Stimulated activated CD4-positive, alpha-beta T cell treated with anti-CD3 and anti-CD28 coated beads, Interleukin-2, amount 100 ng/mL, for 4 hours (primary cell): ENCODE measurements at places on chromosomes 2 and 18.

GRCh38 chr2:240013343-240013742 lies 11.8 kb downstream of the NDUFA10 start:
- DNase-seq: no peak

DNA sequence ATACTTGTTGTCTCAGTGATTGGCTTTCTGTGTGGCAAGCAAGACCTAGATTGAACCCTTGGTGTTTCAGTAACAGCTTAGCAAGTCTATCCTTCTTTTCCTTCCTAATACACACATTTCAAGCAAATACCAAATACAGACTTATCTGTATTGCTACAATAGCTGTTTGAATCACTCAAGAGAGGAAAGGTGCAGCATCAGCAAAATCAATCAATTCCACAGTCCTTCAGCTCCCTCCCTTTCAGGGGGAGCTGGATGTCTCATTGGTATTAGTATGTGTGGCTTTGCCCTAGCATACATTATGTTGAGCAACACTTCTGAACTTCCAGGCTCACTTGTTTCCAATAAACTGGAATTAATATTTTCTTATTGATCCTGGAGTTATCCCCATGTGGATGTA lies 323.1 kb downstream of the TMX3 start:
- DNase-seq: no peak

DNA sequence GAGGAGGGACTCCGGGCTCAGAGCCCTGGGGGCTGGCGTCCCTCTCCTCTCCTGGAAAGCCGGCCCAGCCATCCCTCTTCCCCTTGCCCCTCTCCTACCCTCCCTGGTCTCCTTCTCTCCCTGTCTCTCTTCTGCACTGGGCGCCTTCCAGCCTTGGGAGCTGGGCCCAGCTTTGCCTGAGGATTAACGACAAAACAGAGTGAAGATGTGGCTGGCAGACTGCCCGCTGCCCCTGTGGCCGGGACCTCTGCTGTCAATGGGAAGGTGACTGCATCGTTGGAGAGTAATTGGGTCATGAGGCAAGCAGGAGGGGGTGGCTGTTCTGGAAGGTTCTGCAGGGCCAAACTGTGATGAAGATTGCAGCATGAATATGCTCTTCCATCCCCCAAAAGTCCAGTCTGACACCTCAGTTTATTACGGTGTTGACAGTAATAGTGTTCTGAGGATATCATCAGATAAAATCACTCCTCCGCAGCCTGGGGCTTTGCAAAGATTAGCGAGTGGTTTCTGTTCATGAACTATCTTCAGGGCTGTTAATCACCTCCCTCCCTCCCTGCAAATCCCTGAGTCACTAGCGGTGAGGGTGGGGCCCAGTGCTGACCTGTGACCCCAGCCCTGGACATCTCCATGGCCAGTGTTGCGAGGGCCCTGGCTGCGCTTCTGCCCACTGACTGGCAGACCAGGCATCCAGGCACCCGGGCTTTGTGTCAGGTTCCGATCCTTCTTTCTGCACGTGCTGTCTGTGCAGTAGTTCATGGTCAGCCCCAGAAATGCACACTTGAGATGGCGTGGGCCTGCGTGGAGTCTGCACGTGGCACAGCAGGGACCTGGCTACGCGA lies 23.0 kb downstream of the RTP5 start:
- DNase-seq: no peak

DNA sequence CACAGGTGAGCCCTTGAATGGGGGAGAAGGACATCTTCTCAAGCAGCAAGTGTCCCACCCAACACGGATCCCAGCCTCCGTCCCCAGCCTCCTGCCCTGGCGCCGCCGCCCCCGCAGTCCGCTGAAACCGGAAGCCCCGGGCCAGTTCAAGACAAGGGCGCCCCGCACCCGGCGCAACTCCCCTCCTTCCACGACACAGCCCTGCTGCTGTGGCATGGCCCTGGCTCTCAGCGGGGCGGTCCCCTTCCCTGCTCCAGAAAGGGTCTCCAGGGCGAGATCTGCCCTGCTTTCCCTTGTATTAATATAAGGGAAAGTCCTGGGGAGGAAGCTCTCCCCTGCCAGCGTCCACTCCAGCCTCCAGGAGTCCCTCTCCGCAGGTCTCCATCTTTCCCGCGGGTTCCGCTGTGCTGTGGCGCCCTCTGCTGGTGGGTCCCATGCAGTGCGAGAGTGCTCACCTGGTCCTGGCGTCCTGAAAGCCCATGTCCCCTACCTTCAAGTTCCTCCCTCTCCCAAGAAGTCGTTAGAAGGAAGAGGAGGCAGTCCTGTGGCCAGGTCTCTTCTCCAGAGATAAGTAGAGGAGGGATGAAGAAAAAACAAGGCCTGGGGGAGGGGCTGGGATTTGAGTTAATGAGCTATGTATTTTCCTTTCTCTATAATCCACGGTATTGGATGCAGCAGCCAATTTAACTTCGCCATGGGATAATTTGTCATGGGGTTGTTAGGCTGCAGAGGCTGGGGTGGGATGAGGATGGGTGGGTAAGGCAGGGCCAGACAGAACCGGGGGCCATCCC lies 176.0 kb downstream of the SMAD2 start:
- no peak for DNase-seq

DNA sequence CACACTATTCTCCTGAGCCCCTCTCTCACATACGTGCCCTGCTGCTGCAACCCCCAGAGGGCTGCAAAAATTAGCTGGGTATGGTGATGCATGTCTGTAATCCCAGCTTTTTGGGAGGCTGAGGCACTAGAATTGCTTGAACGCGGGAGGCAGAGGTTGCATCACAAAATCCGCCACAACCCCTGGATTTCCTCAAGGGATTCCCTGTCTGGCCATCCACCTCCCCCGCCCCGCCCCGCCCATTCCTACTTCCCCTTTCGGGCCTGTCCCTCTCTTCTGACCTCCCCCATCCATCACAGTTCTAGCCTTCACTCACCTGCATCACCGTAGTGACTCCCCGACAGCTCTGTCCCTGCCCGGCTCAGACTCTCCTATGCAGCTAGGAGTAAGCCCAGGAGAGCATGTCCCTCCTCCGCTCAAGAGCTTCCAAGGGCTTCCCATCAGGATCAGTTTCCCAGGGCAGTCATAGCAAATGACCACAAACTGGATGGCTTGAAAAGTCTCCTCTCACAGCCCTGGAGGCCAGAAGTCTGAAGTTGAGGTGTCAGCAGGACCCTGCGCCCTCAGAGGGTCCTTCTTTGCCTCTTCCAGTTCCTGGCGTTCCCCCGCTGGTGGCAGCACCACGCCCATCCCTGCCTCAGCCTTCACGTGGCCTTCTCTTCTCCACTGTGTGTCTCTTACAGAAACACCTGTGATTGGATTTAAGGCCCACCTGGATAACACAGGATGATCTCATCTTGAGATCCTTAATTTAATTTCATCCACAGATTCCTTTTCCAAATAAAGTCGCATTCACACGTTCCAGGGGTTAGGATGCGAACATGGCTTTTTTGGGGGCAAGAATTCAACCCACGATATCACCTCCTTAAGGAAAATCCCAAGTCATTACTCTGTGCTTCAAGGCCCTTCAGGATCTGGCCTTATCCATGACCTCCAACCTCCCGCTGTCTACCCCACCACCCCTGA lies 58.5 kb downstream of the HS1BP3 start:
- DNase-seq: no peak

DNA sequence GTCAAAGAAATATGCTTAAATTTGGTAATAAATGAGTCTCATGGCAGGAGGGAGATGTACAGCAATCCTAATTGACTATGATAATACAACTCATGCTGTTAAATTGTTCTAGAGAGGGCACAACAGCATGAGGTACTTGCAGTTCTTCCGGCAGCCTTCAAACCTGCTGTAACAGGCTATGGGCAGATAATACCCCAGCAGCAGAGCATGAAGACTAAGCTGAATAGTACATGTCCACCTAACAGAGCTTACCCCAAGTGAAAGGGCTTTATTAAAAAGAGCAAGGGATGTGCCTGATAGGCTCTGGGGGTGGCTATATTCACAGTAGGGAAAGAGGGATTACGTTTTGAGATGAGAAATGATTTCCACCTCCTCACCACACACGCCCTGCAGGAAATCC lies 28.9 kb downstream of the MRO start:
- no peak for DNase-seq

DNA sequence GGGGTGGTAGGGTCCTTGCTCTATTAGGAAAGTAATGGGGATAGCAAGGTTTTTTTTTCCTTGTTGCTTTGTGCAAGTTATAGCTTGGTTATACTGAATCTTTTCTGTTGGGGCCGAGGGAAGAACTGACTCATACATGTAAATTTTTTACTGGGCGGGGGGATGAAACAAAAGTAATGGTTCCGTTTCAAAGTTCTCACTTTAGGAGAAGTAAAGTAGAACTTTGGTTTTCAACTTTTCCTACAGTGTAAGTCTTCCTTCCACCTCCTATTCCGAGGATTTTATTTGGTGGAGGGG lies 1.1 kb downstream of the AFTPH start:
- DNase-seq: peak; percentile 44
